Jurkat, Clone E6-1 (cell line): ENCODE measurements at places on chromosomes 6 and 20.
A peak's percentile ranks its signal among the peaks of the same experiment; 100 is the strongest.

GRCh38 chr20:54113566-54113965, 43.2 kb upstream of the BCAS1 start:
- no peak for DNase-seq

GRCh38 chr6:138979365-138979764, 8.7 kb downstream of the REPS1 start:
- DNase-seq, result no peak

DNA sequence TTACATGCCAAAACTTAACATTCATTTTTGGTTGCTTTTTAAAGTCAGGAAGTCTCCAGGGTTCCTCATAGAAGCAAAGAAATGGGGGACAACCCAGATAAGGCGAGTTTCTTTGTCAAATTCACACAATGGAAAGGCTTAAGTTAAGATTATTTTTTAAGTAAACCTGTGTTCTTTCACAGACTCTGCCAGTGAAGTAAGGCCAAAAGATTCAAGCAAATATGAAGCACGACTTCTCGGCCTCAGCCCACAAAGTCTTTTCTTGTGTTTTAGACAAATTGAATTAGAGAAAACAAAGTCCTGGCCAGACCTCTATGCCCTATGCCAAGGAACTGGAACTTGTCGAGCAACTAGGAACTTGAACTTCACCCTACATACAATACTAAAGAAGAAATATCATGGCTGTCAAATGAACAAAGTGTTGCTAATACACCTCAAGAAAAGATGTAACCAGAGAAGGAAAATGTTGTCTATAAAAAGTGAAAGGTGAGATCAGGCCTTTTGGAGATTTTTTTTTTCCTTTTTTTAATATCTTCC, 540.0 kb upstream of the JARID2 start:
- no peak for DNase-seq

GRCh38 chr20:49749625-49750024, 35.9 kb upstream of the B4GALT5 start:
- DNase-seq, result no peak

- DNase-seq, result no peak
Observed at GRCh38 chr20:50546729-50547314, 36.6 kb downstream of the PTPN1 start.

- peak; percentile 41 for DNase-seq
Observed at GRCh38 chr20:19583532-19584175, 174.4 kb upstream of the RIN2 start.

DNA sequence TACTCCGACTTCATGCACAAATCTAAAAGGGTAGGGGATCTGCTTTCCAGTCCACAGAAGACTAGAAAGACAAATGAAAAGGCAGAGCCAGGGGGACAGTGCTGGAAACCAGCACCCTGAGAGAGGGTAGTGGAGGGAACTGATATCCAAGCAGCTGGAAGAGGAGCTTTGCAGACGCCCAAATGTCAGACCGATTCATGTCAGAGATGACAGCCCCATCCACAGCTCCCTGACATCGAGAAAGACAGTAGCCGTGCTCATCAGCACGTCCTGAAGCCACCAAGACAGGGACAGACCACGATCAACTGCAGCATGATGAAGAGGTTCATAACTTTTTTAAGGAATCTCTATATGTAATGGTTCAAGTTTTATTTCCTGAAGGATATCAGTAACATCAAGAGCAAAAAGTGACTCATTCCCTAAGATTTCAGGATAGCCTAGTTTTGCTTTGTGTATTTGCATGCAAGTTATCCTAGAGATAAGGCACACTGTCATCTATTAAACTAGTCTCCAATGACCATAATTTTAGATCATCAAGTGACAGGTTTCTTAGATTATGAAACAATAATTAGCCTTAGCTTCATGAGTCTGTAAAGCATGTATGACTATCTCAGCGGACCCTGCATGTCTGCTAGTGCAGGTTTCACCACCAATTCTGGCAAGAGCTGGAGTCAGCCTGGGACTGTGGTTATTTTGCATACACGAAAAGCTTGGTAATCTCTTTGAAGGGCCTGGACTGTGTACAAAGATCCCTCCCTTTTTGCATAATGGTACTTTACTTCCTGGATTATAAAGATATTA, 43.0 kb downstream of the PRDM1 start:
- DNase-seq, result no peak

DNA sequence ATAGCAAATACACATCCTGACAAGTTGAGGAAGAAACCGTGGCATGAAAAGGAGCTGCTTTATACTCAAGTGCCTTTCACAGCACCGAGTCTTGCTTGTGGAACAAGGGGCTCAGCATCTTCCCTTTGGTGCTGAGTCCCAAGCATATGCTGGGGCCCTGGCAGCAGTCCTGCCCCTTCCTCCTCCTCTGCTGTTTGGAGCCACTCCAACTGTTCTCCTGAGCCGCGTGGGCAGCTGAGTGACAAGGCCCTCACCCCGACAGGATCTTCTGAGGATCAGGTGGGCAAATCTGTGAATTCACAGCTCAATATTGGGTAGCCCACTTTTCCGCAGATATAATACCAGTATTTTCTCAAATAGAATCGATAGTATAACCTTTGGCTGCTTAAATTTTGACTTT, 24.7 kb downstream of the DACT2 start:
- DNase-seq, result no peak
